ENCODE measurements at places on chromosomes 1 and 21.

DNA sequence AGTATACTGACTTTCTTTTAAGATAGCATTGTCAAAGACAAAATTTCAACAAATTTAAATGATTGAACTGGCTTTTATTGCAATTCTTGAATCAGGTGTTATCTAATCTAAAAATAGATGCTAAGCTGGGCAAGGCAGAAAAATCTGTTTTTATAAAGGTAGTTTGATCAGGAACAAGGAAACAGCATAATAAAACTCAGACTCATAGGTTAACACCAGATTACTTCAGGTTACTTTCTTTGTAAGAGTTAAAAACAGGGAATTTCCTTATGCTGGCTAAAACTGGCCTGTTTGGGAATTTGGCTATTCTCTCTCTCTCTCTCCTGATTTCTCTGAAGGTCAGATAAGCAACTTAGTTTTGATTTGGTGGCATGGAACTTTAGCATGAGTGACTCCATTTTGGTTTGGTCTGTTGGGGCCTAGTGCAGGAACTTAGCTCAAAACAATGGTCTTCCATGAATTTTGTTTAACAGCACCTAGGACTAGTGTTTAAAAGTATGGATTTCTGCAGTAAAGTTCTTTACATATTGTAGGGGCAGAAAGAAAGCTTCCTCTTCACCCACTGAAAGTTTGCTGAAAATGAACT is 24.2 kb upstream of the IVNS1ABP start:
- DNase-seq: no peak

GRCh38 chr1:204568576-204569315 is 52.5 kb downstream of the MDM4 start:
- no peak for DNase-seq

DNA sequence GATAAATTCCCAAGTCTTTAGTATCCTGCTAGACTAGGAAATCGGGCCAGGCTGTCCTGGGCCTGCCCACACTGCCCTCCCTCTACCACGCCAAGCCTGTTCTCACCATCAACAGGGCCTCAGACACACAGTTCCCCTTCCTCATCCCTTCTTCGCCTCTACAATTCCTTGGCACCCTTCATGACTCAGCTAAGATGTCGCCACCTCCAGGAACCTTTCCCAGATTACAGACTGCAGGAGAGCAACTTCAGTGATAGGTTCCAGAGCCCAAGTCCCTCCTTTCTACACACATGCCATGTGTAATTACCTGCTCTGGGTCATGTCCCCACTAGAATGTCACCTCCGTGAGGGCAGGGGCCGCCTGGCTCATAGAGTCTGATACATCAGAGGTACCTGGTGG is 3.3 kb downstream of the RIMS3 start:
- DNase-seq: no peak

GRCh38 chr1:36390411-36390810 is 4.7 kb upstream of the STK40 start:
- DNase-seq: no peak
